ENCODE measurements at places on chromosomes 2 and 18.

GRCh38 chr18:1998121-1998520 is 573.2 kb downstream of the METTL4 start:
- no peak for DNase-seq

GRCh38 chr2:241334813-241335212 is 19.1 kb downstream of the SEPTIN2 start:
- DNase-seq: no peak

GRCh38 chr2:226953206-226953605 is 117.4 kb downstream of the RHBDD1 start:
- DNase-seq: no peak

GRCh38 chr2:100554798-100555407 is 7.9 kb upstream of the PDCL3 start:
- DNase-seq: peak; percentile 54

- DNase-seq: no peak
Observed at GRCh38 chr2:109694190-109694589, 80.0 kb downstream of the SOWAHC start.

DNA sequence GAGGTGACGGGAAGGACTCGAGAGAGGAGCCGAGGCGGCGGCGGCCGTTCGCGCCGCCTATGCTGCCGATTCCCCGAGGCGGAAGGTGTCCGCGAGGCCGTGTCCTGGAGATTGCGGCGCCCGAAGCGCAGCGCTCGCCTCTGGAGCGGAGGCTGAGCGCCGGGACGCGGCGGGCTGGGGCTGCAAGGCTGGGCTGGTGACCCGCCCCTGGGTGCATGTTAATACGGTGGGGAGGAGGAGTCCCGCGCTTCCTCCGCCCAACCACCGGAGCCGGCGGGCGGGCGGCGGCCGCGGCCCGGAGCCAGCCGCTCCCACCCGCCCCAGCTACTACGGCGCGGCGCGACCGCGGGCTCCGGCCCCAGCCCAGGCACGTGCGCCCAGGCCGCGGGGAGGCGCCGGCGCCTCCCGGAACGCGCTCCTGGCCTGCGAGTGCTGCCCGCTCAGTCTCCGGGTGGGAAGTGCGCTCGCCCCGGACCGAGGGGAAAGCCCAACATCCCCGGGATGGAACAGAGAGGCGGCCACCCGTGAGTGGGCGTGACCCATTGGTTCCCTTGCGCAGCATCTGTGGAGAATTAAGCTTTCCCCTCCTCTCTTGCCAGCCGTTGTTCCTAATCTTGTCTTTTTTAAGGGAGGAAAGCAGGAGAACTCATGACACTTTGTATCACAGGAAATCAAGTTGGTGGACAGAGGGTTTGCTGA is at the start of gene DLGAP1:
TSS of gene DLGAP1 (minus strand) at position 195 of the 699 bp plus-strand sequence.
- no peak for DNase-seq

DNA sequence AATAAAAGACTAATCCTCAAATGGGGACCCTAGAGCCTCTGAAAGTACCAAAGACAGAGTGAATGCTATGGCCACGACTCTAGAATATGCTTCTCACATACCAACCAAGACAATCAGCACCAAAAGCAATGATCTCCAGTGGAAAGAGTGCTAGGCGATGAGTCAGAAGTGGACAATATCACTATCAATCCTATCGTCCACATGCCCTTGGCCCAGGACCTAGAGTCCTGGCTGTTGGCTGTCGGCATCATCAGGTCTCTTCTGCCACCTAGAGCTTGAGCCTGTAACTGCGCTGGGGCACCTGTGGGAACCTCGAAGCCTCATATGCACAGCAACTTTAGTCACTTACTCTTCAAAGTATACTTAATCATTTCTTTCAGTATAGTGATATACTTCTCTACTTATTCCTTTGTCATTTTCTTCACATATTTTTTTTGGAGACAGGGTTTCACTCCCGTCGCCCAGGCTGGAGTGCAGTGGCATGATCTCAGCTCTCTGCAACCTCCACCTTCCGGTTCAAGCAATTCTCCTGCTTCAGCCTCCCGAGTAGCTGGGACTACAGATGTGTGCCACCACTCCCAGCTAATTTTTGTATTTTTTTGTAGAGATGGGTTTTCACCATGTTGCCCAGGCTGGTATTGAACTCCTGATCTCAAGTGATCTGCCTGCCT is 29.7 kb downstream of the NOL10 start:
- DNase-seq: peak; percentile 53

DNA sequence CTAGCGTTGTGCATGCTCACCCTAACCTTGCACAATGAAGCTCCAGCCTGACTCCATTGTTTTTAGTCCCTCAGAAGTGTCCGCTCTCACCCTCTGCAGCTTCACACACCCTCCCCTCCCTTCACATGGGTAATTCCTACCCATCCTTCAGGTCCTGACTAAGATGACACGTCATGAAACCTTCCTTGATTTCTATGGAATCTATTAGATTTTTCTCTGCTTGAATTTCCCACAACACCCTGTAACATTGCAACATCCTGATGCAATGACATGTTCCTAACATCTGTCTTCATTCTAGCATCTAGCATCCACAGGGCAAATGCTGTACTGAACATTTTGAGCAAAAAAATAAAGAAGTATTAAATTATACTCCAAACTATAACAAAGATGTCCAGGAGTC is 77.0 kb upstream of the PID1 start:
- DNase-seq: no peak

DNA sequence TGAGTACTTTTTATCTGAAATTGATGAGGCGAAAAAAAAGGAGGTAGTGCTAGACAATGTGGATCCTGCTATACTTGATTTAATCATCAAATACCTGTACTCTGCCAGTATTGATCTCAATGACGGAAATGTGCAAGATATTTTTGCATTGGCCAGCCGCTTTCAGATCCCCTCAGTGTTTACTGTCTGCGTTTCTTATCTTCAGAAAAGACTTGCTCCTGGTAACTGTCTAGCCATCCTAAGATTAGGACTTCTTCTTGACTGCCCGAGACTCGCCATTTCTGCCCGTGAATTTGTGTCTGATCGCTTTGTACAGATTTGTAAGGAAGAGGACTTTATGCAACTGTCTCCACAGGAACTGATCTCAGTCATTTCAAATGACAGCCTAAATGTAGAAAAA is 453 bp downstream of the KLHL41 start:
- no peak for DNase-seq

DNA sequence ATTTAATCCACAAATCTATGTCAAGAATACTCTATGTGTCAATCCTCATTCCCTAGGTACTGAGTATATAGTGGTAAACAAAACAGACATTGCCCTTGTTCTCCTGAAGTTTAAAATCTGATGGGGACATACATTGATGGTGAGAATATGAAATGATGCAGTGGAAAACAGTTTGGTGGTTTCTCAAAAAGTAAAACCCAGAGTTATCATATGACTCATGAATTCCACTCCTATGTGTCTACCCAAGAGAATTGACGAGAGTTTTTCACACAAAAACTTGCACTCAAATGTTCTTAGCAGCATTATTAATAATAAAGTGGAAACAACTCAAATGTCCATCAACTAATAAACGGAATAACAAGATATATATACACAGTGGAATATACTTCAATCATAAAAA is 586.7 kb downstream of the CCDC85A start:
- no peak for DNase-seq

GRCh38 chr2:46498681-46499080 is 19.3 kb downstream of the TMEM247 start:
- DNase-seq: no peak

All from activated CD4-positive, alpha-beta T cell treated with anti-CD3 and anti-CD28 coated beads, Interleukin-2, amount 50 U/mL, for 48 hours (primary cell).